IMR-90 (cell line): ENCODE measurements at places on chromosomes 12 and 14. TPM values are rescaled to one million over a fixed set of nuclear protein-coding genes. Genes with fewer than 3 reads are reported as not detected.

Gene ERBB3
- polyA plus RNA-seq = 1.4 and 1.5 TPM in 2 replicates

Gene GPR162
- polyA plus RNA-seq = 6.0 and 7.8 TPM in 2 replicates

Gene AKAP3
- polyA plus RNA-seq = 0.22 and 0.55 TPM in 2 replicates

Gene TSPAN19
- not detected in 2 replicates for polyA plus RNA-seq

Gene HECTD1
- polyA plus RNA-seq = 48.5 and 48.8 TPM in 2 replicates

Gene TAS2R31
- 0.10 and 0.24 TPM in 2 replicates for polyA plus RNA-seq

Gene MGAT4C
- polyA plus RNA-seq = not detected in 2 replicates

- H3K4me1 ChIP-seq = no peaks in the 10 kb centered on the region
- no peaks in the 10 kb centered on the region for H3K27me3 ChIP-seq
- no peak overlapping the region for H3K4me3 ChIP-seq
Measured at GRCh38 chr12:39123580-39124253, 218.3 kb upstream of the CPNE8 start.

DNA sequence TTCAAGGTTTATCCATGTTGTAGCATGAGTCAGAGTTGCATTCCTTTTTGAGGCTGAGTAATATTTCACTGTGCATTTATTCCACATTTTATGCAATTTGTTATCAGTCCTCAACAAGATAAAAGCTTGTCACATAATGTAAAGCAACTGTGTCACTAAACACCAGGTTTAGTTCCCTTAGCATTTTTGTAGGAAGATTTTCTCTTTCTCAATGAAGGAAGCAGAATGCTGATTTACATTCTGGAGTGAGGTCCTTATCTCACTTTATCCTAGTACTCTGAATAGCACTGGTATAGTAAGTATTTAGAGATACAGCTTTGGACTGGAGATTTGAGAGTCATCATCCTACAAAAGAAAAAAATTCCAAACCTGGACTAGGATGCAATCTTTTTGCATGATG, 9.8 kb upstream of the EXD2 start:
- no peaks in the 10 kb centered on the region for H3K36me3 ChIP-seq
- peak; percentile 8 for DNase-seq
- no peaks in the 10 kb centered on the region for H3K4me1 ChIP-seq
- H3K27ac ChIP-seq = no peak overlapping the region
- H3K4me3 ChIP-seq = no peak overlapping the region

- H3K27ac ChIP-seq = no peak overlapping the region
- no peak overlapping the region for H3K4me3 ChIP-seq
- H3K36me3 ChIP-seq = no peaks in the 10 kb centered on the region
- H3K27me3 ChIP-seq = no peaks in the 10 kb centered on the region
Measured at GRCh38 chr14:99224116-99224910, 47.7 kb downstream of the BCL11B start.

GRCh38 chr14:100777366-100777817, 48.5 kb upstream of the MEG3 start:
- no peak overlapping the region for H3K4me3 ChIP-seq
- H3K27me3 ChIP-seq = peaks cover 29% of the 10 kb centered on the region
- H3K36me3 ChIP-seq = no peaks in the 10 kb centered on the region
- H3K27ac ChIP-seq = no peak overlapping the region
- peaks cover 9% of the 10 kb centered on the region; the same call in 1 of the 2 replicates for H3K4me1 ChIP-seq
- no peak for DNase-seq

GRCh38 chr12:46847001-46847400, 21.2 kb upstream of the SLC38A4 start:
- peaks cover 3% of the 10 kb centered on the region for H3K4me1 ChIP-seq
- H3K27ac ChIP-seq = no peak overlapping the region
- no peaks in the 10 kb centered on the region for H3K36me3 ChIP-seq

DNA sequence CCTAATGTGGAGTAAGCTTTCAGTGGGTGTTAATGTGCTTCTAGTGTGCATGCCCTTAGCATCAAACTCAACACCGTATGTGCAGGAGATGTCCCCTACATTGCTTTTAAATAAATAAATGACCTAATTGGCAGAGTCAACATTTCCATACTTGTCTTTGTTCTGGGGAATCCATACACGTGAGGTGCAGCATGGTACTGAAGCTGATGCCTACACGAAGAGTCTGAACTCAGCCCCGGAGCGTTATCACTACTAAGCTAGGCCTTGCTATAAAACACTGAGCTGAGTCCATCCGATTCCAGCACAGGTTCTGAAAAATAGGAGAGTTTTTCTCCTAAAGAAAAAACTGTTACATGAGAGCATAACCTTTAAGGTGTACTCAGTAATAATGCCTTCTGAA, 125.0 kb upstream of the DYRK2 start:
- no peak for DNase-seq
- H3K36me3 ChIP-seq = no peaks in the 10 kb centered on the region
- no peak overlapping the region for H3K4me3 ChIP-seq
- H3K27ac ChIP-seq = no peak overlapping the region
- H3K27me3 ChIP-seq = peaks cover 13% of the 10 kb centered on the region

GRCh38 chr12:2064071-2064507, 11.3 kb downstream of the CACNA1C start:
- 0 out of 2 replicates have a peak, but pooled peaks cover 2% of the 10 kb centered on the region for H3K36me3 ChIP-seq
- peaks cover 7% of the 10 kb centered on the region; the same call in 1 of the 2 replicates for H3K4me1 ChIP-seq
- H3K27me3 ChIP-seq = no peaks in the 10 kb centered on the region
- no peak overlapping the region for H3K27ac ChIP-seq

DNA sequence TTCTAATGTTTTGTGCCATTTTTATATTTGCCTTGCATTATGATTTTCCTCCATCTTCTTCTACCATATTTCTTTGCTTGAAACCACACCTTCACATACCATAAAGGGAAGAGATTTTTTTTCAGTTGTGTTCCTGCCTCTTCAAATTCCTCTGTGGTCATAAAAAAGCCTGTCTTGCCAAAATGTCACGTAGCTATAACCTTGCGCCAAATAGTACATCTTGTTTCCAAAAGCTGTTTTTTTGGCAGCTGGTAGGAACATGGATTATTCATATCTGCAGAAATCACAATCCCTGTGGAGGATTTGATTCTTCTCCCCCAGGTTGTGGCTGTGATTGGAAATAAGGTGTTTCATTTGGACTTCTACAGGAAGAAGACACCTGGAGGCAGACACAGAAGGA, 133.6 kb upstream of the SLC35F4 start:
- no peak overlapping the region for H3K4me3 ChIP-seq
- no peak for DNase-seq
- no peaks in the 10 kb centered on the region for H3K27me3 ChIP-seq
- H3K4me1 ChIP-seq = no peaks in the 10 kb centered on the region
- no peaks in the 10 kb centered on the region for H3K36me3 ChIP-seq

GRCh38 chr12:87846045-87846444, 183.2 kb downstream of the C12orf50 start:
- H3K27ac ChIP-seq = no peak overlapping the region
- no peaks in the 10 kb centered on the region for H3K36me3 ChIP-seq
- H3K4me1 ChIP-seq = peaks cover 3% of the 10 kb centered on the region; the same call in 1 of the 2 replicates
- H3K4me3 ChIP-seq = no peak overlapping the region
- no peak for DNase-seq

DNA sequence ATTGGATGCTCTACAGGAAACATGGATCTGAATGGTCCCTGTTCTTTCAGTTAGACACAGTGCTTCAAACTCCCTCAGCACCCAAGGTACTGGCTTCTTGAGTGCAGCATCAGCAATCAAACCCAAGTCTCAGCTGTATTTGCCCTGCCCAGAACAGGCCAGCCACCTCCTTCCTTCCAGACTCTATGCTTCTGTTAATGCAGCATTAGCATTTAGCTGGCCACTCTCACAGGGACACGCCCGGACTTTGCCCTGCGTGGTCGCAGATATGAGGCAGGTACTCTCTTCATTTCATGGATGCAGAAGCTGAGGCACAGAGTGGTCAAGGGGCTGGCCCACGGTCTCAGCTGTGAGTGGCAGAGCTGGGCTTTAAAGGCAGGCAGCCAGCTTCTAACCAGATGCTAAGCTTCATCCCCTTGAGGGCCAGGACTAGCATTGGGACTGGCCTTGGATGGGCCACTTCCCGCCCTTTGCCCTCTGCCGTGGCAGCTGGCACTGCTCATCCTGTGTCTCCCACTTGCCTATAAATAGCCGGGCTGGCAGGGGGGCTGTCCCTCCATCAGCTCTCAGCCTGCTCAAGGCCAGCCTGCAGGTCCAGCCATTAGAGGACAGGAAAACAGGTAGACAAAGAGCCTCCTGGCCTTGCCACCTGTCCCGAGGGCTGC, 1.5 kb upstream of the SLC25A47 start:
- H3K4me3 ChIP-seq = no peak overlapping the region
- DNase-seq = no peak
- no peaks in the 10 kb centered on the region for H3K36me3 ChIP-seq
- no peaks in the 10 kb centered on the region for H3K4me1 ChIP-seq
- no peak overlapping the region for H3K27ac ChIP-seq

DNA sequence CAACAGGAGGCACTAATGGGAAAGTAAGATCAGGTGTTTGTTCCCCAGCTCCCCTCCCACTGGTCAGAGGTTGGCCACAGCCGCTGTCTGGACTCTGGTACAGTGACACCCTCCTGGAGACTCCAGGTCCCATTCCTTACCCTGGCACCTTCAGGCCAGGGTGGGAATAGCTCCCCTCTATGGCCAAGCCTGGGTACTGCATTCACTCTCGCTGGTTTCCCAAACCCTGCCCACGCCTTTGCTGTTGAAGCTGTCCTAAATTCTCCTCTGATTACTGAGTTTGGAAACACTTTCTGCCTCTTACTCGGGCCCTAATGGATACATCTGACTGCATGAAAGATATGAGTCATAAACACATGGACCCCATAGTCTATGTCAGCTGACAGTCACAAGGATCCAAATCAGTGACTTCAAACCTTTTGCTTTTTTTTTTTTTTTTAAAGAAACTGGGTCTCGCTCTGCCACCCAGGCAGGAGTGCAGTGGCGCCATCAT, 17.9 kb downstream of the HRK start:
- DNase-seq = peak; percentile 75
- H3K27ac ChIP-seq = no peak overlapping the region
- H3K36me3 ChIP-seq = no peaks in the 10 kb centered on the region

- H3K36me3 ChIP-seq = peaks cover 1% of the 10 kb centered on the region; the same call in 1 of the 2 replicates
- no peak overlapping the region for H3K27ac ChIP-seq
- DNase-seq = no peak
- H3K4me1 ChIP-seq = peaks cover 5% of the 10 kb centered on the region
- no peaks in the 10 kb centered on the region for H3K27me3 ChIP-seq
Measured at GRCh38 chr12:75702477-75703093, 191.2 kb upstream of the KRR1 start.

- H3K27me3 ChIP-seq = no peaks in the 10 kb centered on the region
- H3K4me3 ChIP-seq = no peak overlapping the region
- no peaks in the 10 kb centered on the region for H3K36me3 ChIP-seq
Measured at GRCh38 chr12:94080341-94081009, 67.9 kb upstream of the PLXNC1 start.

- H3K27me3 ChIP-seq = no peaks in the 10 kb centered on the region
- H3K36me3 ChIP-seq = peaks cover 10% of the 10 kb centered on the region
- H3K4me1 ChIP-seq = peaks cover 12% of the 10 kb centered on the region
Measured at GRCh38 chr12:74537126-74537706, 419 bp upstream of the ATXN7L3B start.

GRCh38 chr12:52045794-52046199, 5.4 kb upstream of the NR4A1 start:
- no peak for DNase-seq
- H3K27me3 ChIP-seq = no peaks in the 10 kb centered on the region
- peaks cover 7% of the 10 kb centered on the region for H3K4me1 ChIP-seq
- H3K27ac ChIP-seq = no peak overlapping the region
- no peak overlapping the region for H3K4me3 ChIP-seq
- peaks cover 3% of the 10 kb centered on the region; the same call in 1 of the 2 replicates for H3K36me3 ChIP-seq

GRCh38 chr12:29164477-29165393, 15.7 kb downstream of the FAR2 start:
- peak; percentile 62 for DNase-seq
- no peaks in the 10 kb centered on the region for H3K36me3 ChIP-seq
- no peak overlapping the region; the same call in 1 of the 2 replicates for H3K27ac ChIP-seq
- H3K27me3 ChIP-seq = no peaks in the 10 kb centered on the region
- peaks cover 8% of the 10 kb centered on the region for H3K4me1 ChIP-seq

GRCh38 chr12:31317471-31318395, 8.2 kb downstream of the SINHCAF start:
- H3K27me3 ChIP-seq = no peaks in the 10 kb centered on the region
- peak overlapping the region; percentile 43 for H3K4me3 ChIP-seq
- DNase-seq = no peak
- H3K4me1 ChIP-seq = peaks cover 4% of the 10 kb centered on the region

DNA sequence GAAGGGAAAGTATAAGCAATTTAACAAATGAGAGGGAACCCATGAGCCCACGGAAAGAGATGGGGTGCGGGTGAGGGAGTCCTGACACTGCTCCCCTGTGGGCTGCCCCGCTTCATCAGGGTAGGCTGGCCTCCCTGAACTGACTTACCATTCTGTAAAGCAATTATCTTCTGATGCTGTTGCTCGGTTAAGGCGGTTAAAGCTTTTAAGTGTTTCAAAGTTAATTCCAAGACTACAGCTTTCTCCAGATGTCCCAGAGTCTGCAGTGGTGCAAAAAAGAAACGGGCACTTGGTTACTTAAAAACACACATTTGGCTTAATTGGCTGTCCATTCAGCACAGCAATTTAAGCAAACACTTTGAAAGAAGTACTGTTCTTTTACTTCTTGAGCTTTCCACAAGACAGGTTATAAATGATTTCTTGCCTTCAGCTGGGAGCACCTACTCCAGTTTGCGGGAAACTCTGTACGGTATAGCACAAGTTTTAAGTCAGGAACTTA, 1.3 kb downstream of the BHLHE41 start:
- no peaks in the 10 kb centered on the region for H3K4me1 ChIP-seq
- no peak overlapping the region for H3K27ac ChIP-seq
- peaks cover 16% of the 10 kb centered on the region for H3K27me3 ChIP-seq

DNA sequence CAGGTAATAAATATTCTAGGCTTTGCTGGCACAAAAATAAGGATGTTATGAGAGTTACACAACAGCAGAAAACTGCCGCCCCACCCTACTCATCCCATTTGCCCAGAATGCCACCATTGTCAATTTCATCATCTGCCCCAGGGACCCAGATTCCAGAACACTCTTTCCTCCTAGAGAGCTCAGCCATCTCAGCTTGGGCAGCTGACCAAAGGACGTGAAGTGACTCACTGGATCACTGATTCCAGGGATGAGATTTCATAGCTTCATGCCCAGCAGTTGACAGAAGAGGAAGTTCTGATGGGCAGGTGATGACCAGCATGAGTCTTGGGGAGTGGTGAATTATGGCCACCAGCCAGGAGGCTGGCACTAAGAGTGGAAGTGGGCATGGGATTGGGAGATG, 450.3 kb downstream of the RMST start:
- no peaks in the 10 kb centered on the region for H3K27me3 ChIP-seq
- H3K4me3 ChIP-seq = no peak overlapping the region
- no peaks in the 10 kb centered on the region for H3K36me3 ChIP-seq
- no peak for DNase-seq

GRCh38 chr12:3277306-3277943, 200.2 kb downstream of the TSPAN9 start:
- DNase-seq = no peak
- 0 out of 2 replicates have a peak, but pooled peaks cover 2% of the 10 kb centered on the region for H3K4me1 ChIP-seq
- peaks cover 4% of the 10 kb centered on the region; the same call in 1 of the 2 replicates for H3K36me3 ChIP-seq
